Pancreas (tissue), 10 donors: ENCODE measurements at places on chromosomes 7 and 10. TPM values are rescaled to one million over a fixed set of nuclear protein-coding genes. Genes with fewer than 3 reads are reported as not detected.
A peak's percentile ranks its signal among the peaks of the same experiment; 100 is the strongest.

- H3K4me1 ChIP-seq, result no peaks in the 10 kb centered on the region
- DNase-seq, result no peak
- H3K27ac ChIP-seq, result no peak overlapping the region
These were observed 124.9 kb downstream of the NPY start for GRCh38 chr7:24408798-24409430.

DNA sequence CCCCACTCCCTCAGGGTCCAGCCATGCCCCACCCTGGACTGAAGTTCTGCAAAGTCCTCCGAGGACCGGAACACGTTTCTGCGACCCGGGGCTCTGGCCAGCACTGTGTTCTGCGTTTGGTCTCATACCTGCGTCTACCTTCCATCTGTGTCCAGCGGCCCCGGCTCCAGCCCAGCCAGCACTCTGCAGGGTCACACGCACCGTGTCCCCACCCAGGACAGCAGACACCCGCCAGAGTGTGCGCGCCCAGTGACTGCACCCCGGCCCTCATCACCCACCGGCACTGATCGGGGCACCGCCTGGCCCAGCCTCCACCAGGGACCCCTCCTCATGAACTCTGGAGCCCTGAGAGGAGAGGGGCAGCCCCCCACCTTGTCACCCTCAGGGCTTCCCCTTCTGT, 20.3 kb downstream of the SLC29A4 start:
- peaks cover 4% of the 10 kb centered on the region for H3K36me3 ChIP-seq
- H3K27ac ChIP-seq, result no peak overlapping the region
- no peak overlapping the region for H3K4me3 ChIP-seq
- no peaks in the 10 kb centered on the region for H3K4me1 ChIP-seq
- DNase-seq, result no peak
- H3K27me3 ChIP-seq, result no peaks in the 10 kb centered on the region

GRCh38 chr10:7610651-7611389, 55.9 kb downstream of the ITIH5 start:
- H3K4me1 ChIP-seq, result no peaks in the 10 kb centered on the region
- H3K27me3 ChIP-seq, result no peaks in the 10 kb centered on the region
- H3K36me3 ChIP-seq, result no peaks in the 10 kb centered on the region

- no peaks in the 10 kb centered on the region for H3K27me3 ChIP-seq
- no peak overlapping the region for H3K4me3 ChIP-seq
- H3K36me3 ChIP-seq, result no peaks in the 10 kb centered on the region
- H3K27ac ChIP-seq, result no peak overlapping the region
- DNase-seq, result peak; percentile 59
These were observed 34.1 kb downstream of the GET4 start for GRCh38 chr7:910441-910861.

DNA sequence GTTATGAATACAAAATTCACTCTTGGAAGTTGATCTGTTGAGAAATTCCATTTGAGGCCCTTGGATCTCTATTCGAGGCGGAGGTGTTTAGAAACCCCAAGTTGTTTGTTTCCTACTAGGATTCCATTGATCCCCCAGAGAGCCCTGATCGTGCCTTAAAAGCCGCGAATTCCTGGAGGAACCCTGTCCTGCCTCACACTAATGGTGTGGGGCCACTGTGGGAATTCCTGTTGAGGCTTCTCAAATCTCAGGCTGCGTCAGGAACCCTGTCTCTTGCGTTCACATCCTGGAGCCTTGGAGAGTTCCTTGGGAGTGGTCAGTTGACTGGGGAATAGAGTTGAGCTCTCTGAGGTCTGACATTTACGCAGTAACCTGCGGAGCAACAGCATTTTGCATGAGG, 1.2 kb downstream of the CFAP69 start:
- H3K27me3 ChIP-seq, result no peaks in the 10 kb centered on the region
- H3K27ac ChIP-seq, result no peak overlapping the region
- H3K4me1 ChIP-seq, result no peaks in the 10 kb centered on the region
- no peak for DNase-seq
- H3K4me3 ChIP-seq, result no peak overlapping the region

The COL13A1 gene
- total RNA-seq, result 0.89 TPM
